Progenitor cell of endocrine pancreas (in vitro differentiated cells): ENCODE measurements at places on chromosomes 6 and 20. TPM values are rescaled to one million over a fixed set of nuclear protein-coding genes. Genes with fewer than 3 reads are reported as not detected.

DNA sequence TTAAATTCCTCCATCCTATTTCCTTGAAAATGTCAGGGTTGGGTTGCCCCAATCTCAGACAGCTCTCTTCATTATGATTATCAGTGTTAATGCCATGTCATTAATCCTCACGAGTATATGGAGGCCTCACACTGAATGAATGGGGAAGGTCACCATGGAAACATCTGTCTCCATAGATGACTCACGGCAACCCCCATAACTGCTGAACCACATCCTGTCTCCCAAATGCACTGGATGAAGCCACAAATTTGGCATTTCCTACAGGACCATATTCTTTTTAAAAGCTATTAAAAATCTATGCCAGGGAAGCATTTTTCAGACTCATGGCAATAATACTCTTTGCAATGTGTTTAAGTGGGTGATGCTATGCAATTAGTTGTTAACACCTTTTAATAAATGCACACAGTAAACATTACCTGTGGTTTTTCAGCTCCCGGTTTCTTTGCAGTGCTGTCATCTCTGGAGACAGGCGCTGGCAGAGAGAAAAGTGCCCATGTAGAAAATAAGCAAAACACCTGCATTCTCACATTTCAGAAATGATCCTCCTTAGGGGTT, 80.1 kb upstream of the PTPRK start:
- no peaks in the 10 kb centered on the region for H3K36me3 ChIP-seq
- H3K4me3 ChIP-seq, result no peak overlapping the region
- H3K4me1 ChIP-seq, result peaks cover 24% of the 10 kb centered on the region

DNA sequence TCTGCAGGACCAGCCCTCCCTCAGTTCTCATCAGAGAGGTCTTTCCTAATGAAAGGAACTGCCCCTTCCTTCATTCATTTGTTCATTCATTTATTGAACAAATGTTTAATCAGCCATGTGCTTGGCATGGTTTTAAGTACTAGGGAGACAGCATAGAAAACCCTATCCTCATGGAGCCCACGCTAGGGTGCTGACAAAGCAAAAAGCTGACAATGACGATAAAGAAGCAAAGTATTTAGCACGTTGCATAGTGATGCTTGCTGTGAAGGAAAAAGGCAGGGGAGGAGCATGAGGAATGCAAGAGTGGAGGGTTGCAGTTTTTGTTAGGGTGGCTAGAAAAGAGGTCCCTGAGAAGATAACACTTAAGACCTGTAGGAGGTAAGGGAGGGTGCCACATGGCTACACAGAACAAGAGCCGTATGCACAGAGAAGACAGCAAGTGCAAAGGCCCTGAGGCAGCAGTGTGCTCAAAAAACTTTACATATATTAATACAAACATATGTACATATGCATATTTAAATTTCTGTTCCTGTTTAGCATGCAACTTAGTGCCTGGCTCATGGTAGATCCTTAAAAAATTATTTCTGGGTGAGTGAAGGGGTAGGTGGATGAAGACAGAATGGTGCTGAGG, 98.9 kb downstream of the EYA2 start:
- H3K4me1 ChIP-seq, result peaks cover 24% of the 10 kb centered on the region
- no peak overlapping the region for H3K27ac ChIP-seq
- H3K36me3 ChIP-seq, result no peaks in the 10 kb centered on the region
- no peak overlapping the region for H3K4me3 ChIP-seq
- peaks cover 8% of the 10 kb centered on the region for H3K27me3 ChIP-seq

Gene EDN1
- 2.0 and 2.6 TPM in 2 replicates for total RNA-seq

Gene PCK1
- not detected in 2 replicates for total RNA-seq

- peak overlapping the region; percentile 98 for H3K4me3 ChIP-seq
- H3K27ac ChIP-seq, result peak overlapping the region; percentile 97
- H3K4me1 ChIP-seq, result peaks cover 6% of the 10 kb centered on the region
- peaks cover 4% of the 10 kb centered on the region for H3K36me3 ChIP-seq
- no peak for DNase-seq
- H3K27me3 ChIP-seq, result peaks cover 6% of the 10 kb centered on the region
Observed at GRCh38 chr6:27694547-27694874, 217.7 kb downstream of the OR2B2 start.

DNA sequence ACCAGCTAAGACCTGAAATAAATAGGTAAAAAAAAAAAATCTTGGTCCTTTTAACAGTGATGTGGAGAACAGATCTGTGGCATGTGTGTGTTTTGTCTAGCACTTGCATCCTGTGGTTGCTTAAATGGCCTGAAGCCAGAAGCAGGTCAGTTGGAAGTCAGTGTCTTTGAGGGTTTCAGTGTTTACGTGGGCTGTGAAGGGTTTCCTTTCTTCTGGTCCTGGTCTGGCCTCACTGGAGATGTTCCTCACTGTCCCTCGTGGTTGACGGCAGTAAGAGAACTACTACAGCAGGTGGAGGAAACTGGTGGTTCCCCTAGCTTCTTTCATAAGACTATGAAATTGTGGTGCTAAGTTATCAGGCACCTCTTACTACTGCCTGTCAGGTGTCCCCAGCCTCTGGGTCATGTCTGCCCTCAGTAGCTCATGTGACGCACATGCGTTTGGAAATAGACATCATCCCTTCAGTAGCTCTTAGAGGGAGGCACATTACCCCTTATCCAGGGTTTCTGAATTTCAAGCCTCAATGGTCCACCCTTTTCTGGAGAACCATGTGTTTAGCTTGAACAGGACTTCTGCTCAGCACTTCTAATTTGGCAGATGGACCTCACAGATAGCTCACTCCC, 59.4 kb upstream of the SCP2D1 start:
- H3K36me3 ChIP-seq, result no peaks in the 10 kb centered on the region
- H3K27me3 ChIP-seq, result no peaks in the 10 kb centered on the region
- no peak for DNase-seq
- no peak overlapping the region for H3K27ac ChIP-seq
- H3K4me1 ChIP-seq, result peaks cover 9% of the 10 kb centered on the region
- no peak overlapping the region for H3K4me3 ChIP-seq

- H3K27ac ChIP-seq, result no peak overlapping the region
- H3K4me3 ChIP-seq, result no peak overlapping the region
- peaks cover 3% of the 10 kb centered on the region for H3K27me3 ChIP-seq
- DNase-seq, result no peak
- H3K36me3 ChIP-seq, result no peaks in the 10 kb centered on the region
Observed at GRCh38 chr6:102918161-102918560, 1524.7 kb downstream of the GRIK2 start.

DNA sequence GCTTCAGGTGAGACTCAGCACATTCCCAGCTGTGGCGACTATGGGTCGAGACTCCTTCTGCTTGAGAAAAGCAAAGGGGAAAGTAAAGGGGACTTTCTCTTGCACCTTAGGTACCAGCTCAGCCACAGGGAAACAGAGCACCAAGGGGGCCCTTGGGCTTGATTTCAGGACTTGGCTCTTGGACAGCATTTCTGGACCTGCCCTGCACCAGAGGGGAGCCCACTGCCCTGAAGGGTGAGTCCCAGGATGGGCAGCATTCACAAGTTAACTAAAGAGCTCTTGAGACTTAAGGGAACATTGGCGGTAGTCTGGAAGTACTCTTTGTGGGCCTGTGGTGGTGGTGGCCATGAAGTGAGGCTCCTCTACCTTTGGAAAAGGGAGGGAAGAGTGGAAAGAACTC, 50.3 kb upstream of the RCAN2 start:
- H3K27ac ChIP-seq, result no peak overlapping the region
- H3K4me3 ChIP-seq, result no peak overlapping the region
- peaks cover 21% of the 10 kb centered on the region for H3K36me3 ChIP-seq
- H3K27me3 ChIP-seq, result no peaks in the 10 kb centered on the region
- DNase-seq, result no peak

Gene EPPIN
- not detected in 2 replicates for total RNA-seq

DNA sequence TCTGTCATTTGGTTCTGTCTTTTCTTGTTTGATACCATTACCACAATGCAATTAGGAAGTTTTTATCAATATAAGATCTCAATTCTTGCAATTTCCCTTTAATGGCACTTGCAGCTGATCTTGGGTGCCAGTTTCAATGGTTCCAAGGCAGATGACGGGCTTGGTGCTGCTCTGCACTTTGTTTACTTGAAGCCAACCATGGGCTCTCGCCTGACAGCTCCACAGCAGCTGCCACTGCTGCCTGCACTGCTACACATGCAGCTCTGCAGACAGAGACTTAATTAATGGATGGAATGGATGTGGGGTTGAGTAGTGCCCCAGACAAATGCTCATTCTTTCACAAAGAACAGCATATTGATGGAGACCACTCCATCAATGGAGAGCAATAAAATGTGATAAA, 1024.3 kb upstream of the EPHA7 start:
- H3K27ac ChIP-seq, result no peak overlapping the region
- H3K36me3 ChIP-seq, result no peaks in the 10 kb centered on the region
- H3K27me3 ChIP-seq, result no peaks in the 10 kb centered on the region
- DNase-seq, result no peak
